ENCODE measurements at places on chromosomes 5 and 9. TPM values are rescaled to one million over a fixed set of nuclear protein-coding genes. Genes with fewer than 3 reads are reported as not detected.

WNT8A gene
- not detected for total RNA-seq

DNA sequence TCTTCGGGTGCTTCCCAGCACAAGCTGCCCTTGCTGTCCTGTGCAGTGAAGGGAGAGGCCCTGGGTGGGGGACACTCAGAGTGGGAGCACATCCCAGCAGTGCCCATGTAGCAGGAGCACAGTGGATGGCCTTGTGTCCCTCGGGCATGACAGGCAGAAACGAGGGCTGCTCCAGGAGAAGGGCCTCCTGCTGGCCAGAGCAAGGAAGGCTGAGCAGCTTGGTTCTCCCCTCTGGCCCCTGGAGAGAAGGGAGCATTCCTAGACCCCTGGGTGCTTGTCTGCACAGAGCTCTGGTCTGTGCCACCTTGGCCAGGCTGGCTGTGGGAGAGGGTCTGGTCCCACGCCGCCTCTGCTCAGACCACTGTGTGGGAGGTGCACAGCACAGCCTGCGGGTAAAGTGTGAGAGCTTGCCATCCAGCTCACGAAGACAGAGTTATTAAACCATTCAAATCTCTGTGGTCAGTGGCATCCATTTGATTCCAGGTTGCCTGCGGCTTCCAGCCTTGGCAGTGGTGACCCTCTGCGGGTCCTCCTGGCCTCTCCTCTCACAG lies 18.3 kb downstream of the FBXW5 start:
- DNase-seq: no peak

NPM1 gene
- 2,907 TPM for total RNA-seq

SPATA31C1 gene
- not detected for total RNA-seq

DNA sequence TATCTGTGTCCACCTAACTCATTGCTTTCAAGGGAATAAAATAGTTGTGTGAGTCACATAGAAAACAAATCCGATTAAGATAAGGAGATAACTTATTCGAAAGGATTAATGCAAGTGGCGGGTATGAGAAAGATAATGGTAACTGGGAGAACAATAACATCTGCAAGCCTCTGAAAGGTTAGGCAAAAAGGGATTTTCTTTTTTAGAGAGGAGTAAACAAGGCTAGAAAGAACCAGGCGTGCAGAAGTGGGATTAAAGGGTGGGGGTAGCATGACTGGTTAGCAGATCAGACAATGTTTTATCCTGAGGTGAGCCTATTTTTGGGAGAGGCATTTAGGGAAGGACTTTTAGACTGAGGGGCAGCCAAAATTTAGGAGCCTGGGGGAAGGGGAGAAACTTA lies 34.7 kb upstream of the JMY start:
- no peak for DNase-seq
